ENCODE measurements at places on chromosomes 3 and 15.

DNA sequence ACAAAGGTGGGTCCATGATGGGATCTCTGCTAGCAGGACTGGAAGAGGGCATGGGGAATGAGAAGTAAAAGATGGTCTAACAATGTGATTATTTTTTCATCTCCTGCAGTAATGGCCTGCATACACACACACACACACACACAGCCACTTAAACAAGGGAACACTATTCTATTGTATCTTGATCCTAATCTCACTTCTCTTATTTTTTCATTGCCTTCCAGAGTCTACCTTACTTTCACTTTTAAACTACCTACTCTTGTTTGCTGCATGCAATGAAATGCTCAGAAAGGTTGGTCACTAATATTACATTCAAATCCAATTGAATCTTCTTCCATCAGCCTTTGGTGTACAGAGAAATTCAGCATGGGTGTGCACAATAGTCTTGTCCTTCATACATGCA lies 853.8 kb downstream of the IGSF11 start:
- no peak for DNase-seq

DNA sequence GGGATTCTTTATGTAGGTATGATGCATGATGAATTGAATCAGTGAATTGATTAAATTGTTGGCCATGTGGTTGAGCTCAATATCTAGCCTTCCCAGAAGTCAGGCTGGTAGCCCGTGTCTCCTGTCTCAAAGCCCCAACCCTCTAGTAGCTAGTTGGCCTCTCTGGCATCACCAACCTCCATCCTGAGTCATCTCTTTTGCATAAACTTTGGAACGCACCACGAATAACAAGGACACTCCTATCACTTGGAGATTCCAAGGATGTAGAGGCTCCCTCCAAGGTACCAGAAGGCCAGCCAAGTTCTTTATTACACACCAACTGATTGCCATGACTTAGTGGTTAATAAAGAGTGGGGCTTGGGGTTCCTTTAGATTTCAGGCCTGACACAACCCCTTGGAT lies 148.4 kb downstream of the APBA2 start:
- DNase-seq: no peak

- DNase-seq: no peak
These were observed 217.0 kb downstream of the ITPR1 start for GRCh38 chr3:4710191-4710590.

DNA sequence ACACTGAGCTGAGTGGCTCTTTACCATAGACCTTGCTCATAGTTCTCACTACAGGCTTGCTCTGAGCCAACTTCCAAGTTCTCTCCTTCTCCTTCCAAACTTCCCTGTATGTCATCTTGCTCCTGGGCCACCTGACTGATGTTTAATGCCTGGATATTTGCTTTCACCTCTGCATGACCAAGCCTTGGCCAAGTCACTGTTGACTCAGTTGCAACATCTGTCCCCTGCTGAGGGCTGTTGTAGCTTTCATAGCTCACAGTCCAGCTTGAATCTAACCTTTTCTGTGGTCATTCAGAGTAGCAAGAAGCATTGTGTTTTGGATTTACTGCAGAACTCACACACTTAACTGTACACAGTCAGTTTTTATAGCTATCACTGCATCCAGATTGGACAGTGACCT lies 171.8 kb upstream of the ROPN1 start:
- DNase-seq: no peak

DNA sequence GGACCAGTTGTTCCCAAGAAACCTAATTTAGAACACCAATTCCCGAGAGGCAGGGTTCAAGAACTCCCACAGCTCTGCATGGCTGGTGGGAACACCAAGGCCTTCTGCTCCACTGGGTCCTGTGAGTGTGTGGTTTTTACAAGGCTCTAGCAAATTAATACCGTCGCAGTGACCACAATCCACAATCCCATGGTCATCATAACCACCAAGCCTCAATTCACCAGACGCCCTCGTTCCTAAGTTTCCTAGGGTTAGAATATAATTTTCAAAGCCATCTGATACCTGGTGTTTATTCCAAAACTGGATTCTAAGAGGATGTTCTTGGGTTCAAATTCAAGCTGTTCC lies 114.9 kb upstream of the RPL32 start:
- DNase-seq: no peak

DNA sequence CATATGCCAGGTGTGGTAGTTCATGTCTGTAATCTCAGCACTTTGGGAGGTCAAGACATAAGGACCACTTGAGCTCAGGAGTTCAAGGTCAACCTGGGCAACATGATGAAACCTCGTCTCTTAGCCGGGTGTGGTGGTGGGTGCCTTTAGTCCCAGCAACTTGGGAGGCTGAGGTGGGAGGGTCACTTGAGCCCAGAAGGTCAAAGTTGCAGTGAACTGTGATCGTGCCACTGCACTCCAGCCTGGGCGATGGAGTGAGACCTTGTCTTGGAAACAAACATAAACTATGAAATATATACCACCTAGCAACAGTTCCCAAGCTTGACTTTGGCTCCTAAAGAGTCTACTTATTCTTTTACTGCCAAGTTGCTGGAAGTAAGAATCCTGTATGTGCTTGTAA lies 30.9 kb downstream of the UBE3A start:
- DNase-seq: no peak

- DNase-seq: no peak
These were observed 47.1 kb upstream of the C15orf39 start for GRCh38 chr15:75154461-75155062.

DNA sequence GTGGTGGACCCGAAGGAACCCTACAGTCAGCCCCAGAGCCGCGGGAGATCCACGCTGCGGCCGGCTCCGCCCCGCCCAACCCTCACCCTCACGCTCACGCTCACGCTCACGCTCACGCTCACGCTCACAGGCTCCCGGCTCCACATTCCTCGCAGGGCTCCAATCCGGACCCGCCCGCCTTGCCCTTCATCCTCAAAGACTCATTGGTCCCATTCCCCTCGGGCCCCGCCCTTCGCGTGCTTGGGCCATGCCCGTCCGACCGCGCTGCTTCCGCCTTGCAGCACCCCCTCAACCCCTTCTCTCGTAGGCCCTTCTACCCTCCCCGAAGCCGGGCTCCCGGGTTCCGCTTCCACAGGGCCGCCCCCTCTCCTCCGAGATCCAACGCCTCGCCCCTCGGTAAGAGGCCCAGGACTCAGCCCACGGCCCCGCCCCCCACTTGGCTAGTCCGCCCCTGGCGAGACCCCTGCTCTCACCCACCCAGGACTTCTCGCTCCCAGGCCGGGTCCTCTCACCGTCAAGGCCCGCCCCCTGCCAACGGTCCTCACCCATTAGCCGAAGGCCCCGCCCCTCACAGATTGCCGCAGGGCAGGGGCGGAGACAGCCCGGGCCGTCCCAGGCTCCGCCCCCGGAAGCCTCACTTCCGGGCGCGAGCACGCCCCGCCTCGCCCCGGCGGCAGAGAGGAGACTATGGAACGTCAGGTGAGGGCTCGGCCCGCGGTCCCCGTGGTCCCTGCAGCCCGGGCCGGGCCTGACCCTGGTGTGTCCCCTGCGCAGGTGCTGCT lies at the start of gene APEH:
Gene APEH, plus strand, starts transcription at position 637 of the 782 bp plus-strand sequence. Its CDS starts 51 bp downstream, at position 688.
- DNase-seq: peak; percentile 94

DNA sequence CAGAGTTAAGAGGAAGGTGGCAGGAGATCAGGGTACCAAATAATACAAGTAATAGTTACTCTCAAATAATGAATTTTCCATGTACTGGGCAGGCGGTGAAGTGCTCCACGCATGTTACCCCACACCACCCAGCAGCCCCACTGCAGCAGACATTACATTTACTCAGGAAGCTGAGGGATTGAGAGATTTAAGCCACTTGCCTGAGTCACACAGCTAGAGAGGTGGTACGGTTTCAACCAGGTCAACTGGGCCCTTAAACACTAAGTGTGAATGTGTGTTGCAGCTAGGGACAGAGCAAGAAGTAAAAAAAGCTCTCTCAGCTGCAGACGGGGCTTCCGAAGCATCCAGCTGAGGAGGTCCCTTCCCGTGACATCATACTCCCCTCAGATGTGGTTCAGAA lies 91.3 kb downstream of the PRICKLE2 start:
- DNase-seq: no peak

GRCh38 chr3:117114517-117115265 lies 405.1 kb downstream of the TUSC7 start:
- DNase-seq: no peak

GRCh38 chr15:98889930-98890695 lies 117.5 kb downstream of the PGPEP1L start:
- DNase-seq: no peak

GRCh38 chr15:37903919-37904625 lies 30.4 kb upstream of the TMCO5A start:
- DNase-seq: no peak

DNA sequence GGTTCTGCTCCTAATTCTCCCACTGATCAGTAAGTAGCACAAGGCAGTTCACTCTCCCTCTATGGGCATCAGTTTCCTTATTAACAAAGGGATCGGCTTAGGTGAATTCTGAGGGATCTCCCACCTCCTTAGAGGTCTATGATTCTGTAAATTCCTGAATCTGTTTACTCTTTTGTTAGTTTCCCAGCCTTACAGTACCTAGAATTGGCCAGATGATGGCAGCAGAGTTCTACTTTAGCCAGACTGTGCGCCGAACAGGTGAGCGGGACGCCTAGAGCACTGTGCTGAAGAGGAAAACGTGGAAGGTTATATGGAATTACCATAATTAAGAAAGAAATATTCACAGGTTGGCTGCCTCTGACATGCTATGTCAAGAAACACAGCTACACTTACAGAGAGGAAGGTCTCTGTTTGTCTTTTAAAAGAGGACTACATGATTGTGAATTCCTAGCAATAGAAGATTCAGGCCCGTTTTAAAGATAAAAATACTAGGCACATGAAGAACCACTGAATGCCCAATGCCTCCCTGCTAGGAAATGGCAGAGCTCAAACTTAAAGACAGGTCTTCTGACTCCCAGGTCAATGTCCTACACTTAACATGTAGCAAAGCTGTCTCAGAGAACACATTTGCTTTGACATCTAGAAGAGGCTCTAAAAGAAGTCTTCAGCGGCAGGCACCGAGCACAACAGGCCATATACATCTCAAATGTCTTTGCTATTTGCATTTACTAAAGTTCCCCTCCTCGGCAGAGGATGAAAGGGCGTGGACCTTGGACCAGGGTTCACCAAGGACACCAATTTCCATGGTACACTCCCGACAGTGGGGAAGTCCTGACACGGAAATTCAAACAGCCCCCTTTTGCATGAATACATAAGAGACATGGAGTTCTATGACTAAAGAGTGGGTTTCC lies 259.9 kb downstream of the FGF12 start:
- DNase-seq: no peak

GRCh38 chr3:42473083-42473932 lies 29.1 kb upstream of the VIPR1 start:
- DNase-seq: no peak

DNA sequence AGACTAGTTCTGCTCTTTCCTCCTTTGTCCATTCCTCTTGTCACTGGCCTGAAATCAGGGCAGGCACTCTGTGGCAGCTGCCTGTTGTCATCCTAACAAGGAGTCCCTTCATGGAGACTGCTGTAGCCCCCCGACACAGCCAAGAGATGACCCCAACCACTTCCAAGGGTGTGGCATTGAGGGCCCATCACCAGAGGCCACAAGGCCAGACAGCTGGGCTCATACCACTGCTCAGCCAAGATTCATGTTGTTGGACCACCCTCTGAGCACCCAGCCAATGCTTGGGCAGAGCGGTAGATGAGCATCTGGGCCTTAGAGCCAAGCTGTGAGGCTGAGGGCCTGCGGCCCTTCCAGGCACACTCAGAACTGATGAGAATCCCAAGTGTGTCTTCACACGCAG lies 85.4 kb downstream of the EPHB1 start:
- no peak for DNase-seq

DNA sequence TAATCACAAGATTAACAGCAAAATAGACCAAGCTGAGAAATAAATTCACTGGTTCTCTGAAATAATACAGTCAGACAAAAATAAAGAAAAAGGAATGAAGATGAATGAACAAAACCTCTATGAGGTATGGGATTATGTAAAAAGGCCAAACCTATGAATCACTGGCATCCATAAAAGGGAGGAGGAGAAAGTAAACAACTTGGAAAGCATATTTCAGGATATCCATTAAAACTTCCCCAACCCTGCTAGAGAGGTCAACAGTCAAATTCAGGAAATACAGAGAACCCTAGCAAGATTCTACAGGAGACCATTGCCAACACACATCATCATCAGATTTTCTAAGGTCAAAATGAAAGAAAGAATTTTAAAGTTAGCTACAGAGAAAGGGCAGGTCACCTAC lies 649.7 kb upstream of the CBLB start:
- no peak for DNase-seq

DNA sequence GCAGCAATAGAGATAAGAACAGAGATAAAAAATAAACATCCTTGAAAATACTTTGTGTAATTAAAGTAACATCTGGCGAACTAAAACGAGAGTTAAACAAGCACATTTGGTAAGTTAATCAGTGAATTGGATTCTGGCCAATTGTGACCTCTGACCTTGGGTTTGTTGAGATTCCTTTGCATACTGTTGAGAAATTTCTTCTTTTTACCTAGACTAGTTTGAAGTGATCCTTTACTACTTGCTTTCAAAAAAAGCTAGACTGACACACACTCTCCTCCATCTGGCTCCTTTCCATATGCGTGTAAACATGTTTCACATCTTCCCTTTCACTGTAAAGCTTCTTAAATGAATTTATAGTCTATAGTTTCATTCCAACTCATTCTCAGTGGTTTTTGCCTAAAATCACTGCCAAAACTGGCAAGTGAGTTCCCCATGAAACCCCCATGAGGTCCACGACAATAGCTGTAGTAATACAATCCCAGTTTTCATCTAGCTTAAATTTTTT lies 17.3 kb upstream of the GBE1 start:
- no peak for DNase-seq

DNA sequence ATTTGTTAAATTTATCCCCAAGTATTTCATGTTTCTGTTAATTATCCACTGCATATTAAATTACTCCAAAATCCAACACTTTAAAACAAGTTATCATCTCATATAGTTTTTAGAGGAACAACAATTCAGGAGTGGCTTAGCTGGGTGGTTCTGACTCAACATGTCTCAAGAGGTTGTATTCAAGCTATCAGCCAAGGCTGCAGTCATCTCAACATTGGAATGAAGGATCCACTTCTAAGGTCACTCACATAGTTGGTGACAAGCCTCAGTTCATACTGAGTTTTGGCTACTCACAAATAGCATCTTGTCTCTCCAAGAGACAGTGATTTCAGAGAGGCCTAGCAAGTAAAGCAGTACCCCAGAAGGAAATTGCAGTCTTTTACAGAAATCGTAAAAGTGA lies 134.7 kb downstream of the NR2E3 start:
- DNase-seq: no peak

GRCh38 chr3:46423588-46423987 lies 16.5 kb downstream of the CCRL2 start:
- DNase-seq: no peak

- no peak for DNase-seq
These were observed 211.4 kb downstream of the NR1D2 start for GRCh38 chr3:24156466-24156865.

DNA sequence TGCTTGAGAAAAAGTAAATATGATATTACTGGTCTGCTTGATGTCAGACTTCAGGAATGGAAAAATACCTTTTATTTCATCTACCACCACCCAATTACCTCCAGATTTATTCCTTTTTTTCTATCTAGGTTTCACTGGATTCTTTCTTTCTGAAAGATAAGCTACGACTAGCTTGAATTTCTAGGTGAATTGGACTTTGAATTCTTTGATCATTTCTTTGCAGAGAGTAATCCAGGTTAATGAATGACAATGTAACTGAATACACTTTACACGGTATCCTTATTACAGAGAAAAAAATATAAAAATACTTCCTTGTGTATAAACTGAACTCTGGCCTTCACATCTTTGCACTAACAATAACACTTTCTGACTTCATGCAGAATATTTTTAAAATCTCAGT lies 59.5 kb upstream of the TRPC1 start:
- DNase-seq: no peak
